AG20443 (cell line): ENCODE measurements at places on chromosomes 6 and 20.

DNA sequence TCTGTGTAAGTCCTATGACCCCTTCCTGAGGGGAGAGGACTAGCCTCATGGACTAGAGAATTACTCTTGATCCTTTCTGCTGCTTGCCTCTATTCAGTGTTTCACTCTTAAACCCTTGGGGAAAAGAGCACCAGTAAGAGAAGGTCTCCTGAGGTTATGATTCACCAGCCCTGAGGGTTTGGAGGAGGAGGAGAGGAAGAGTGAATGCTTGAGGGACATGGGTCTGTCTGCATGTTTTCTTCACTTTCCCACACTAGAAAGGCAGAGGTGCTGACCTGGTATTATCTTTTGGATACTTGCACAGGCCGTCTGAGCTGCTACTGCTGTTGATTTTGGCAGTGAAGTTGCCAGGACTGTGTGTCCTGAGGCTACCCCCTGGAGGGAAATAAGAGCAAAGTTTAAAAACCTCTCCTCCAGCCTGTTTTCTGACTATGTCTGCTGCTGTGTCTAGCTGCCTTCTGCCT lies 78.3 kb downstream of the CD109 start:
- peak; percentile 49 for DNase-seq

- DNase-seq, result no peak
Measured at GRCh38 chr6:124819346-124819745, 142.9 kb upstream of the RNF217 start.

- DNase-seq, result no peak
Measured at GRCh38 chr6:167856999-167857660, 30.4 kb downstream of the AFDN start.

DNA sequence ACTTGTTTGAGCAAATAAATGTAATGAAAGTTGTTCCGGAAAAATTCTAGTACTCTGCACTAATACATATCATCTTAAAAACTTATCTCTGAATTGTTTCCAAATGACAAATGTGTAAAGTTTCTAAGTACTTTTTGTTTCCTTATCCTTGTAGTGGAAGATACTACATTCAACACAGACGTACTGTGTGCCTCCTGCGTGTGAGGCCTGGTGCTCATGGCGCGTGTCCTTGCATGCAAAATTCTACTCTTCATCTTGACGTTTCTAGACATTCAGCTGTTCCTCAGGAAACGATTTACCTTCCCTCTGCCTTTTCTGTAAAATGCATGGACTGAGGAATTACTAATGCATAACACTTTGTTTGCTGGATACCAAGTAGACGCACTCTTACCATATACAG lies 11.5 kb downstream of the DLL1 start:
- no peak for DNase-seq

DNA sequence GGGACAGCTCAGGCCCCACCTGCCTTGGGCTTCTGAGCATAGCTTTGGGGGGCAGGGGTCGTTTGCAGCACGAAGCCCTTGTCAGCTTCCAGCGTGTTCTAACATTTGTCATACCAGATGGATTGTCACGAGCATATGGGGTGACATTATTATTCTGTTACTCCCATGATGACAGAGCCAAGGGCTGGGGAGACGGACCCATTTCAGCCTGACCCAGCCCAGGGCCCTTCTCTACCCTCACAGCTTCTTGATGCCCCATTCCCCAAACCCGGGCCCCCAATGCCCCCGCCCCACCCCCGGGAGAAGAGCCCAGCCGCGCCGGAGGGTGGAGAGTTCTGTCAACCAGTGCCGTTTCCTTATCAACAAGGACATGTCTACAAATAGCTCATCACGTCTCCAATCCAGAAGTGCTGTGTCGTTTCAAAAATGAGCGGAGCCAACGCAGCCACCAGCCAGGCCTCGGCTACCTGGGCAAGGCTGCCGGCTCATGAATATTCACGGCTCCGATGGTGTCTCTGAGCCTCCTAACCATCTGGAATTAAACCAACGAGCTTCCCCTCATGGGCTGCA lies 9.6 kb upstream of the CHRNA4 start:
- no peak for DNase-seq

GRCh38 chr6:96809119-96809518 lies 28.2 kb downstream of the GPR63 start:
- no peak for DNase-seq

GRCh38 chr20:51023617-51024155 lies 779 bp upstream of the KCNG1 start:
- DNase-seq, result no peak
